ENCODE measurements at places on chromosomes 7 and 10.

DNA sequence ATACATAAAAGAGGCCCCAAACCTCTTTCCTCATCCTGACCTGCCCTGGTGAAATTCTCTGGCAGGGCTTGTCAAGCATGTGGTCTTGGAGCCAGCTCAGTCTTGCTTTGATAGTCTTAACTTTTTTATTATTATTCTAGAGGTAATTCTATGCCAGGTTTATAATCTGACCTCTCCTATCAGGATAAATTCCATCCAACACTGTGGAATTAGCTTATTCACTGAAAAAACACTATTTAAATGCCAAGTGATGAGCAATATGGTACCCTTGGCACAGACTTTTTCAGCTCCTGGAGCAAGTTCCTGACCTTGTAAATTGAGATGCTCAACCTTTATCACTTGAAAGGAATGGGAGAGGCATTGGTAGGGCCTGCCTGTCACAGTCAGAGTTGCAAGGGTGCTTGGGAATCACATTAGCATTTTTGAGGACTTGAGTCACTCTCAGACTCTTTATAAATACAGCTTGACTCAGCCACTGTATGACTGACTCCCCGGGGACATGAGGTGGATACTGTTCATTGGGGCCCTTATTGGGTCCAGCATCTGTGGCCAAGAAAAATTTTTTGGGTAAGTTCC, at the start of gene CPA4:
TSS of gene CPA4 (plus strand) at position 480 of the 576 bp plus-strand sequence. CDS start at position 500, 20 bp downstream.
- no peak for DNase-seq

DNA sequence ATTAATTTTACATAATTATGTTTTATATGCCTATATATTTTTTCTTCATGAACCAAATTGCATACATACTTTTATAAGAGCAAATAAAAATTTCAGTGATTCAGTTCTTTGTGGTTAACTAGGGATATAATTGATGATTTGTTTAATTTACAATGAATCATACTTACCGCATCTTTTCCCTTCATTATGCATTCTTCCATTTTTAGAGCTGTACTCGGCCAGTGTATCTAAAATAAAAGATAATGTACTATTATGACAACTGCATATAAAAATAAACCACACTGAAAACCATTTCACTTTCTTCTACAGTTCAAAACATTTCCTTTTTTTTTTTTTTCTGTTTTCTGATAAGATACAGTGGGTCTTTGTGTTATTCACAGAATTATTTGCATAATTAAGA, 179.9 kb downstream of the SEMA3E start:
- DNase-seq: no peak

GRCh38 chr10:100043344-100043743, 33.6 kb upstream of the DNMBP start:
- DNase-seq: no peak

DNA sequence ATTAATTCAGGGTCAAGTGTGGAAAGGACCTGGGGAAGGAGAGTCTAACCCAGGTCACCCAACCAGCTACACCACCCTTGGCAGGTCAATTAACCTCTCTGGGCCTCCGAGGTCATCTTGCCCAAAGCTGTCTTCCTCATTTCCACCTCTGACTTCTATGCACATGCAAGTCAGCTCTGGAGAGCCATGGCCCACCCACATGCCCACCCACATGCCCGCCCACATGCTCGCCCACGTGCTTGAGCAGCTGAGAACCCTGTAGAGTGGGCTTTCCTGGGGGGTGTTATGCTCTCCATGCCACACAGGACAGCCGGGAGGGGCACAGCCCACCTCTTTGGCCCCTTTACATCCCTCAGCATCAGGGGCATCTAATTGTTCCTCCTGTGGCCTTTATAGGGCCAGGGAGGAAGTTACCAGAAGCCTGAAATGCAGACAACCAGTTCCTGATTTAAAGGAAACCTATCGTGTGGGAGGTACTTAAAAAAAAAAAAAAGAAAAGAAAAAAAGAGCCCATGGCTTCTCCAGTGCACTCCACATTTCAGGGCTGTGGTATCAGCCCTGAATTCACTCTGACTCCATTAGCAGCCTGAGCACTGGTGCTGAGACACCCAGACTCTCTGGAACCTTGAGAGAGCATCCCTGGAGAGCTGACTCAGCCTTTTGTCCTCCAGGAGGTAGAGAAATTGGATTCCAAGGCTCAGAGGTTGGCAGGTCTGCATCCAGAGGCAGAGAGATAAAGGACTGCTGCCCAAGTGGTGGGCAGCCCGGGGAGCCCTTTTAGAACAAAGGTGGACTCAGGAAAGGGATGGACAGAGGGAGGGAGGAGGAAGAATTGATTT, 176.2 kb upstream of the ZMIZ1 start:
- no peak for DNase-seq

DNA sequence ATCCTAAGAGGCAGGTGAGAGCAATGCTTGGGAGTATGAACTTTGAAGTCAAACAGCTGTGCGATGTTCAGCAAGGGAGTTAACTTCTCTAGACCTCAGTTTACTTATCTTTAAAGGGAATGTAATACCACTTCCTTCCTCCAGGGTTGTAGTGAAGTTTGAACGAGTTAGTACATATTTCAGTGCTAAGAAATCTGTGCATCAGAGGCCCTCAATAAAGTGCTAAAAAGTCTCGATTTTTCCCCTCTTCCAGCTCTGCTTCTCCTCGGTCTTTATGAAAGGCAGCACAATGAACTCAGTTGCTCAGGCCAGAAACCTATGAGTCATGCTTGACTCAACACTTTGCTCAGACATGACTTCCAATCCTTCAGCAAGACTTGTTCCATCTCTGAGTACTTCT, 418.9 kb downstream of the MDFIC start:
- no peak for DNase-seq

DNA sequence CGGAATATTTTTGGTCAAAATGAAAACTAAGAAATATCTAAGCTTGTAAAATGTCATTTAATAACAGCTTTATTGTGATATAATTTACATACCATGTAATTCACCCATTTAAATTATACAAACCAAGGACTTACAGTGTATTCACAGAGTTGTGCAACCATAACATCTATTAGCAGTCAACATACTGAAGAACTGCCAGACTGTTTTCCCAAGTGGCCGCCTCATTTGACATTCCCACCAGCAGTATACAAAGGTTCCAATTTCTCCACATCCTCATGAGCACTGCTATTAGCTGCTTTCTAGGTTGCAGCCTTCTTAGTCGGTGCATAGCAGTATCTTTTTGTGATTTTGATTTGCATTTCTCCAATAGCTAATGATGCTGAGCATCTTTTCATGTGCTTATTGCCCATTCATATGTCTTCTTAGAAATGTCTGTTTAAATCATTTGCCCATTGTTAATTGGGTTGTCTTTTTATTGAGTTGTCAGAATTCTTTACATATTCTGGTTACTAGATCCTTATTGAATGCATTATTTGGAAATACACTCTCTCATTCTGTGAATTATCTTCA, 153.0 kb upstream of the FGFR2 start:
- DNase-seq: no peak

GRCh38 chr7:45582136-45582749, 8.1 kb downstream of the ADCY1 start:
- DNase-seq: no peak

DNA sequence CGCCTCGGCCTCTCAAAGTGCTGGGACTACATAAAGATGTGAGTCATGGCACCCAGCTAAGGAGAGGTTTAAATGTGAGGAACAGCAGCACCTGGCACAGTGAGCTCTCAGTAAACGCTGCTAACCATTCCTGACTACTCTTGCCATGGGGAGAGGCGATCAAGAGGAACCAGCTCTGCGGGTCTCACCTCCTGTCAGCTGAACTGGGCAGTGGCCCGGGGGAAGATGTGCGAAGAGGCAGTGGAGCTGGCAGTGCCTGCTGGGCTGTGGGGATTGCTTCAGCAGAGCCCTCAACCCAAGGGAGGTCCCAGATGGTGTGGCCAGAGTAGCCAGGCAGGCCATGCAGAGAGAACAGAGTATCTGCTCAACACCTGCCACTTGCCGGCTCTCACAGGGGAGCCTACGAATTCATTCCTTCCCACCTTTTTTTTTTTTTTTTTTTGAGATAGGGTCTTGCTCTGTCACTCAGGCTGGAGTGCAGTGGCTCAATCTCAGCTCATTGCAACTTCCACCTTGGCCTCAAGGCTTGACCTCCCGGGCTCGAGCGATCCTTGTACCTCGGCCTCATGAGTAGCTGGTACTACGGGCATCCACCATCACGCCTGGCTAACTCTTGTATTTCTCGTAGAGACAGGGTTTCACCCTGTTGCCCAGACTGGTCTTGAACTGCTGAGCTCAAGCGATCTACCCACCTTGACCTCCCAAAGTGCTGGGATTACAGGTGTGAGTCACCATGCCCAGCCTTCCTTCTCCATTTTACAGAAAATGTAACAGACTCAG, 6.8 kb downstream of the POLM start:
- DNase-seq: no peak

DNA sequence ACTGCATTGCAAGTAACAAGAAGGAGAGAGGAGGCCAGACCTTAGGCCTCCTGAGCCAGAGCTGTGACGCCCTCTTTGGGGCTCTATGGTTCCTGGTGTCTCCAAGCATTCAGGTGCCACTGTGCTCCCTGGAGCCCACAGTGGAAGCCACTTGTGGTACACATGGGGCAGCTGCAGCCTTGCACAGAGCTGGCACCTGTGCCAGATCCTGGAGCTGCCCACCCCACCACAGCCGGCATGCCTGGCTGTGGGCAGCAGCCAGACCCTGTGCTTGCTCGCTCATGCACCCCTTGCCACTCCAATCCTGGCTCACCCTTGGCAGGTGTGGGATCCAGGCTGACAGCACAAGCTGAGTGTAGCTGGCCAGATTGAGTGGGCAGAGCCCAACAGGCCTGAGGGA, 173.8 kb upstream of the SMIM30 start:
- no peak for DNase-seq

- no peak for DNase-seq
These were observed 542.7 kb downstream of the TNS3 start for GRCh38 chr7:47039089-47039648.

DNA sequence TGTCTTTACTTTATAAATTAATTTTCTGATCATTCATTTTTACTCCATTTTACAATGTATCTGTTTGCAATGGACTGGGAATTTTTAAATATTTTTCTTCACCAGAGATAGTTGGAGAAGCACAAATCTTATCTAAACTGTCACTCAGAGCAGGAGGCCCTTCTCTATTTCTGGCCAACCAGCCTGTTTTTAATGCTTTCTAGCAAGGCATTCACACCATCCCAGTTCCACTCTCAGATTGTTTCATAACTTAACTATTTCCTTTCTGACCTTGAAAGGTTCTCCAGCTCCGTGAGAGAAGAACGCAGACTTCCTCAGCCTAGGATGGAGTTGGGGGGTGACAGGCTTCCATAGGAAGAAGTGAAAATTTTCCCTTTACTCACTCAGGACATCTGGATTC, 155.8 kb downstream of the SKIDA1 start:
- no peak for DNase-seq

GRCh38 chr7:142323706-142324105, 65.8 kb upstream of the PRSS58 start:
- DNase-seq: no peak

DNA sequence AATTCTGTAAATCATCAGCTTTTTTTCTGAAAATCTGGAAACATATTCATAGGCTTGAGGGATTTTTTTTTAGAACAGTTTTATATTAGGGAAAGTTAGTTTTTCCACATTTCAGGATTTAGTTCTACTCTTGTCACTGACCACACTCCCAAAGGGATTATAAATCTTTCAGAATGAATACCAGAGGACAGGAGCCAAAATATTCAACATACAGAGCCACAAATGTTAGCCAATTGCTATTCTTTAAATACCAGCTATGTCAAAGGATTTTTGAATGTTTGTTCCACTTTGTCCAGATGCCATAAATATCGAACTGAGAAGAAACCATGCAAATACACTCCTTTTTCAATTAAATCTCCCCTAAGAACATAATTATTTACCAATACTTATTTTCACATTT, 50.7 kb downstream of the ODAD2 start:
- no peak for DNase-seq

GRCh38 chr10:110174201-110174600, 33.2 kb upstream of the MXI1 start:
- DNase-seq: no peak

- DNase-seq: no peak
These were observed 626.6 kb upstream of the GHITM start for GRCh38 chr10:83512681-83513080.

DNA sequence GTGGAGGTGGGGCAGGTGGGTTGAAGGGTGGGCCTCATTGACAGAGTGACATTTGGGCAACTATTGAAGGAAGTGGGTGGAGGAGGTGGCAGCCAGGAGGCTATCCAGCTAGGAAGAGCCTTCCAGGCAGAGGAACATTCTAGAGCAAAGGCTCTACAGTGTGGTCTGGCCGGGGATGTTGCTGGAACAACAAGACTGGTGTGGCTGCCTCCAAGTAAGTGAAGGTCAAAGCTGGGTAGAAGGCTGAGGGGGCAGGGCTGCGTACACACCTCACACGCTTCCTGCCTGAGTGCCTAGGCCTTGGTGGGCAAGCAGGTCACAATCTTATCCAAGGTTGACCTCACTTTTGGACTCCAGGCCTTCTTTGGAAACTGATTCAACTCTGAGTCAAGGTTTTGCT, 6.6 kb downstream of the CPA1 start:
- no peak for DNase-seq

GRCh38 chr10:19570991-19571390, 245.2 kb upstream of the PLXDC2 start:
- DNase-seq: no peak

DNA sequence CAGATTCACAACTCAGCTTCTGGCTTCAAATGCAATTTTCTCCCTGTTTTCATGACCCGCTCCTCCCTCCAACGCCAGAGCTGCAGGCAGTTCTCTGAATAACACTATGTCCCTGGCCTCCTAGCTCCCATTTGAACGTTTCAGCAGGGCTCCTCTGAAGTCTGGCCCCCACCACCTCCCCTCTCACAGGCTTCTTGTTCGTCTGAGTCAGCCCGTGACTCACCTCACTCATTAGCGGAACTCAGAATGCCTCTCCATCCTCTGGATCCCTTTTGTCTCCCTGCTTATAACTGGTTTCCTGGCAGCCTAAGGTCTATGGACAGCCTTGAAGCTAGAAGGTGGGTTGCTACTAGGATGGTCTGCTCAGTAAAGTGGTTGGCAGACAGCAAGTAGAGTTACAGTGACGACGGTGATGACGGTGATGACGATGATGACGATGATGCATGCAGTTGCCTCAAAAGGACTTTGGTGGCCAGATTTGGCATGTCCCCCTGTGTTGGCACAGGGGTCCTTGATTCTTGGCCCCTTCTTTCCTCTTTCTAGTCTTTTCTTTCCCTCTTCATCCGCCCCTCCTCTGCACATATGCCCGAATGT, 83.3 kb upstream of the MKLN1 start:
- no peak for DNase-seq

DNA sequence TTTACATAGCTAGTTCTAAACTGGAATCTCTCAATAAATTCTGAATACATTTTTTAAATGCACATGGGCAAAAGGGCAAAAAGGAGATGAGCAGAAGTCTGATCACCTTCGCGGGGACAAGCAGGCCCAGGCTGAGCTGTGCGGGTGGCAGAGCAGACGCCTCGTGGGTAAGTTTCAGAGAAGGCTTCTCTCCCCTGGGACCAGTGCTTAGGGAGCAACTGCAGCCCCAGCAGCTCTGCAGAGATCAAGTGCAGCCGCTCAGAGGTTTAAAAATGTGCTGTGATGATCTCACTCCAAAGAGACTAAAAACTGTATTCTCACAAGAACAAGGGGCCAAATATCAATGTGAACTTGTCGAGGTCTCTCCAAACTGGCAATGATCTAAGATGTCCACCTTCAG, 264.3 kb upstream of the RNF32 start:
- no peak for DNase-seq

Measured in mesothelial cell of epicardium (in vitro differentiated cells).